ENCODE measurements at places on chromosomes 12 and 14.

GRCh38 chr12:23049180-23049579, 424.2 kb downstream of the ETNK1 start:
- no peak for DNase-seq

DNA sequence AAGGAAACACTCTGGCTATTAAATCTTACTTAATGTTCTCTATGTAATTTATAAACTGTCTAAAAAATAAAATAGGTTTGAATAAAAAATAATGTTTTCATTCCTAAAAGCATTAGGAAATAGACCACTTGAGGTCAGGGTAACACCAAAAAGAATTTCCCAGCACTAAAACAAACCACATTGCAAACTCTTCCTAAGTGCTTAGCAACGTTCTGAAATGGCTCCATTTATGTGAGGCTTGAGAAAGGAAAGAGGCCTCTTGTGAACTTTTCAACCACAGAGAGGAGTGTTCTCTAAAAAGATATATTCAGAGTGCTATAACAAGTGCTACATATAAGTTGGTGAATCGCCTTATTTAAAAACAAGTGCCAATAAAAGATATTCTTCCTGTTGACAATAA, 42.7 kb downstream of the ALX1 start:
- DNase-seq: no peak

DNA sequence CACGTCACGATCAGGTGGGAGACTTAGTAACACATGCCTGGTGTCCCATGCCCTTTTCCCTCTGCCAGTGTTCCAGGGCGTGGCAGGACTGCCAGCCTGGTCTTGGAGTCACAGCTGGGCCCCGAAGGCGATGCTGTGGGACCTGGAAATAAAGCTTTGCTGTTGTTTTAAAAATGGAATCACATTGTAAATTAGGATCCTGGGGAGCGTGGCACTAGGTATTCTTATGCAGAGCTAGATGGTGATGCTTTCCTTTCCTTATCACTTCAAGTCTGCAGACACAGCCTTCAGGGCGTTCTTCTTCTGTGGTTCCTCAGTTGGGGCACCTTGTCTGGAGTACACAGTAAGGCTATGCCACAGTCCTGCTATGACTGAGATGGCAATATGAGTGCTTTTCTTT, 64.6 kb downstream of the BICD1 start:
- no peak for DNase-seq

DNA sequence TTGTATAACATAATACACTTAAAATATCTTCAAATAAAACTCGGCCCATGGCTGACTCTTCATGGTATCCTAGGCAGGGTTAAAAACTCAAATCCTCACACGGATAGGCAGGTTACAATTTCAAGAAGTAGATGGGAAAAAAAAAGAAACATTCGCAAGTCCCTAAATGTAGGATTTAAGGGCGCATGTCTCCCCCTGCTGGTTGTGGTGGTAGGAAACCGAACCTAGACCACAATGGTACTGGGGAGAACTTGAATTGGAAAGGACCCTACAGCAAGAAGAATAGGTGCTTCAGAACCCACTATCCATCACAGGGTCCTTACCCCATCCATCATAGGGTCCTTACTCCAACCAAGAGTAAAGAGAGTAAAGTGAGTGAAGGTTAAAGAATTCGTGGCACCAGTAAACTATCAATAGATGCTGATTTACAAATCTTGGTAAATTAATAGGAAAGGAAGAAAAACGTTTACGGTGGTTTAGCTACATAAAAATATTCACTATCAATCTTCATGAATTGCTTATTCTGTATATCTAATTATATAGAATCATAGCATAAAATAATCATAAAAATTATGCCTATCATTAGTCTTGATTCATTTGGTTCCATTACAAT, 3.3 kb upstream of the CIPC start:
- DNase-seq: peak; percentile 91

- DNase-seq: peak; percentile 80
Measured at GRCh38 chr14:59688224-59689170, 111.9 kb upstream of the CCDC175 start.

GRCh38 chr14:95185767-95186392, 28.6 kb upstream of the DICER1 start:
- no peak for DNase-seq

DNA sequence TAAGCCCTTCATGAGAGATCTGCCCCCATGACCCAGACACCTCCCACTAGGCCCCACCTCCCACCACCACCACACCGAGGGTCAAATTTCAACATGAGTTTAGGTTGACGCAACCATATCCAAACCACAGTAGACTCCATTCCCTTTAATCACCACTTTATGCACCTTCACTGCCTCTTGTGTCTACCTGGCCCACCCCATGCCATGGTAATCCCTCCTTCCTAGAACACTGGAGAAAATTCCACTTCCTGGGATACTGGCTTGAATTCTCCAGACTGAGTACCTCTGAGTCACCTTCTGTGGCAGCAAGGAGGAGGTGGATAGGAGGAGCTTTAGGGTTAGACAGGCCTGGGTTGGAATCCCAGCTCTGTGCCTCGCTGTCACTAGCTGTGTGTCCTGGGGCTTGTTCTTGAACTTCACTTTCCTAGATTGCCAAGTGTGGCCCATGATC, 26.1 kb upstream of the CIPC start:
- no peak for DNase-seq

GRCh38 chr12:70698345-70698744, 61.1 kb upstream of the PTPRB start:
- DNase-seq: no peak

DNA sequence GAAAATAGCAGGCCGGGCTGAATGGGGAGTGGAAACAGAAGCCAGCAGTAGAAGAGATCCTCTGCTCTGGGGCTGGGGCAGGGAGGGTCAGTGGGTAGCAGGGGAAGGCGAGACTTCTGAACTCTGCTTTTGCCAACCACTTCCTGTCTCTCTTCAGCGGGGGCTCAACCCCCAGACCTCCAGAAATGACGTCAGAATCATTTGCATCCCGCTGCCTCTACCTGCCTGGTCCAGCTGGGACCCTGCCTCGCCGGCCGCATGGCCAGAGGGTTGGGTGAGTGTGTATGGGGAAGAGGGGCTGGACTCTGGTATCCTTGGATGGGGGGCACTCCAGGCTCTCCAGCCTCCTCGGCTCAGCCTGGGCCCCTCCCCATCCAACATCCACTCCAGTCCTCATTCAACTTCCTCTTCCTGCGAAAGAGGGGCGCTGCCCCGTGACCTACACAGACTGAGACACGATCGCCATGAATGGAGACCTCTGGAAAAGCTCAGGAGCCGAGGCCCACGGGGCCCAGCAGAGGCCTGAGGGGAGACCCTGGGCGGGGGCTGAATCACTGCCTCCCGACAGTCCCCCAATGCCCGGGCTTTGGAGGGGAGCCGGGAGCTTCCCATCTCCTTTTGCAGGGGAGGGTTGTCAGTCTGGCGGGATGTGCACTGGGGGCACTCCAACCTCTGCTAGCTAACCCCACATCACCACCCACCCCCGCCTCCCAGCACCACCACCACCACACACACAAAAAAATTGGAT, 458 bp upstream of the HOXC4 start:
- DNase-seq: no peak

DNA sequence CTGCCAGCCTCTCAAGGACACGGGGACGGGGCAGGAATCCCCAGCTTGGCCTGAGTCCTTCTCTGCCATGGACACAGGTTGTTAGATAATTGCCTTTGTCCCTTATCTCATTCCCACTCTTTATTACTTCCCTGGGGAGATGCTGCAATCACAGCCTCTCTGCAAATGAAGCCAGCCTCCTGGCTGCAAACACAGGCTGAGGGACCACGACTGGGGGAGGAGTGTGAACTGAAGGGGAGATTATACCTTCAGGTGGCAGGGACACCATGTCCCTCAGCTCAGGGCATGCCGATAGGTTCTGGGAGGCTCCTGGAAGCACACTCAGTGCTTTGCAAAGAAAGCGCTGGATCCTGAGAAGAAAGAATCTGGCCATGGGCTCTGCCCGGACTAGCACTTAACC, 16.1 kb upstream of the CHGA start:
- DNase-seq: no peak

DNA sequence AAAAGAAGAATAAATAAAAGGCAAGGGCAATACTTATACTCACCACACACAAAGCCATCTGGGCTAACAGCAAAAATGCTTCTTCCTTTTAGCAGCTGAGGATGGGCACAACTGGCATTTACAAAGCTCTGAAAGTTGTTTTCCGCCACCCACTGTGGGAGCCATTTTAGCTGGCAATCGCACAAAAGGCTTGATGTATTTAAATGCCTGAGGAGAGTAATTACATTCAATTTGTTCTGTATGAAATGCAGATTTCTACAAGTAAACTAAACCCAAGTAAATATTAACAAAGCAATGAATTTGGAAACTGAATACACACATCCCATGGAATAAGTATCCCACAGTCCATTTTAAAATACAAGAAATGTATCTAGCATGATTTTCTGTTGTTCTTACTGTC, 37.5 kb downstream of the LRIG3 start:
- DNase-seq: no peak

GRCh38 chr12:111309584-111309983, 59.3 kb downstream of the PHETA1 start:
- no peak for DNase-seq

GRCh38 chr12:19507823-19508222, 68.5 kb downstream of the AEBP2 start:
- DNase-seq: no peak
